ENCODE measurements at places on chromosomes 13 and 19.

DNA sequence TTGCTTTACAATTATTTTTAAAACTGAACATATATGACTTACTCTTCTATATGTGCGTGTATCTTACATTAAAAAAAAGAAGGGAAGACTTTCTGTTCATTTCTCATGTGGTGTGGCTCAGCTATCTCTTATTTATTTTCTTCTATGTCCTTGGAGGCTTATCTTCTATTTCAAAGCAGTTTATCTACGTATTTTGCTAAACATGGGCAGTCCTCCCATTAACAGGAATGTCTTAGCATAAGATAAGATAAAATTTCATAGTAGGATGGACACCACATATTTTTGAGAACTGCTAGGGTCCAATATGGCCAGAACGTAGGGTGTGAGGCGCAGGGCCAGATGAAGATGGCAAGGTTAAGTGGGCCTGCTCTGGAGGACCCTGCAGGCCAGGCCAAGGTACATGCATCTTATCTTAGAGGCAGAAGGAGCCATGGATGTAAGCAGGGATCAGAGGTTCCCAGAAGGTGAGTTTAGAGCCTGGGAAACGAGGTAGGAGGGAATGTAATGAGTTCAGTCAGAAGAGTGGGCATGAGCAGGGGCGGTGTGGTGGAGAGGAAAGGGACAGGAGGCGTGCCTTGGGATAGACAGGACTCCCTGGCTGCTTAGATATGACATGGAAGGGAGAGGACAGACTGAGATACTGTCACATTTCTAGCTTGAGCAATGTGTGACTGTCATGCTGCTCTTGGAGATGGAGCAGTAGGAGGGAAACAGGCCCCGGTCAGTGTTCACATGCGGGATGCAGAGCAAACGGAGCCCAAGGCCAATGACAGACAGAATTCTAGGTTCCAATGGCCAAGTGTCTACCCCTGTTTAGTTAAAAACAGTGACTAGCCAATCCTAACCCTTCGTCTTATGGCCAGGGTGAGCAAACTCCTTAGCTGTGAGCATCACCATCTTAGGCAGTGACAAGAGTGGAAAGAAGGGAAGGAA, 68.6 kb upstream of the MEDAG start:
- DNase-seq = no peak

DNA sequence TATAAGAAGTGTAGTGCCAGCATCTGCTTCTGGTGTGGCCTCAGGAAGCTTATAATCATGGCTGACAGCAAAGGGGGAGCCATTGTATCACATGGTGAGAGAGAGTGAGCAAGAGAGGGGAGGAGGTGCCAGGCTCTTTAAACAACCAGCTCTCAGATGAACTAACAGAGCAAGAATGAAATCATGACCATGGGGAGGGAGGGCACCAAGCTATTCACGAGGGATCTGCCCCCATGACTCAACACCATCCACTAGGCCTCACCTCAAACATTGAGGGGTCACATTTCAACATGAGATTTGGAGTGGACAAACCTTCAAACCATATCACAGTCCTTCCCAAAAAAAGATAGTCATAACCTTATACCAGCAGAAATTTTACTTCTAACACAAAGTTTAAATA, 174.0 kb downstream of the GPC5 start:
- no peak for DNase-seq

DNA sequence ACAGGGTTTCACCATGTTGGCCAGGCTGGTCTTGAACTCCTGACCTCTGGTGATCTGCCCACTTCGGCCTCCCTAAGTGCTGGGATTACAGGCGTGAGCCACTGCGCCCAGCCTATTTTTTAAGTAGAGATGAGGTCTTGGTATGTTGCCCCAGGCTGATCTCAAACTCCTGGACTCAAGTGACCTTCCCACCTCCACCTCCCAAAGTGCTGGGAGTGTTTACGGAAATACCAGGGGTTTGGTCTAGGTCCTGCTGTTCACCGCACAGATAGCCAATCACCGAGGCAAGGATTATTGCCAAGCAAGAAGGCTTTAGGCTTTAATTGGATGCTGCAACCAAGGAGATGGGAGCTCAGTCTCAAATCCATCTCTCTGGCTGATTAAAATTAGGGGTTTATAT, 11.6 kb downstream of the CLEC4G start:
- DNase-seq = no peak

GRCh38 chr13:48403151-48403631, 9.7 kb downstream of the LPAR6 start:
- no peak for DNase-seq

DNA sequence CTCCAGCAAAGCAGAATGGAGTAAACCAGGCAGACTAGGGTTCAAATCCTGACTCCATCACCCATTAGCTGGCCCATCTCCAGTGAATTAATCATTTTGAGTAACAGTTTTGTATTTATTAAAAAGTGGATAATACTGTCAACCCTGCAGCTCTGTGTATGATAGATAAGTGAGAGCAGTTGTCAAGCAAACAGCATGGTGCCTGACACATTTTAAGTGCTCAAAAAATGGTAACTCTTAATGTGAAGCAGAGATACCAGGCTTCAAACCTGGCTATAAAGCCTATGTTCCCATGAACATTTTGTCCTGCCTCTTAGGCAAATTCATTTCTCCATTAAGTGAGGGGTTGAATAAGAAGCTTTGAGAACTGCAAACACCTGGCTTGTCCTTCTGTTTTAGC, 409.6 kb downstream of the TBC1D4 start:
- DNase-seq = no peak

DNA sequence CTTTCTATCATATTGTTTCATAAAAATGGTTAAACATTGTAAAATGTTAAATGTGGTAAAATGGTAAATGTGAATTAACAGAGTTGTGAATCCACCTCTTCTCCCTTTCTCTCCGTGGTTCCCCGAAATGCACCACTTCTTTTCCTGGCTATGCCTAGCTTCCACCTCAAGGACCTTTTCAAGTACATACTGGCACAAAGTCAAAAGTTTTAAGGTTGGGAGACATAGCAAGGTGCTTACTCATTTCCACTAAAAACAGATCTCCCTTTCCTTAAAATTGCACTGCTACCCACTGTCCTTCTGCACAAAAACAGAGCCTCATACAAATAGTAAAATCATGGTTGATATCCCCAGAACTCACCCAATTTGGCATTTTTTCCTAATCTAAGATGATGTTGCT, 558.2 kb downstream of the SLITRK6 start:
- DNase-seq = peak; percentile 48

GRCh38 chr19:1025960-1026782, at the start of gene CNN2:
Gene CNN2, plus strand, starts transcription at chr19:1026608. Its CDS starts 54 bp downstream, at chr19:1026662.
- DNase-seq = peak; percentile 75

GRCh38 chr13:109144693-109145437, 515.5 kb downstream of the MYO16 start:
- DNase-seq = no peak

GRCh38 chr13:40439928-40440327, 226.5 kb downstream of the FOXO1 start:
- no peak for DNase-seq

GRCh38 chr13:68417801-68418200, 1187.7 kb upstream of the PCDH9 start:
- DNase-seq = no peak

GRCh38 chr19:10979951-10980381, 19.1 kb downstream of the SMARCA4 start:
- DNase-seq = no peak

GRCh38 chr19:33484226-33484774, 37.3 kb downstream of the PEPD start:
- DNase-seq = no peak

GRCh38 chr19:5717215-5717935, 2.6 kb downstream of the LONP1 start:
- no peak for DNase-seq

GRCh38 chr19:55494172-55494761, 6.0 kb downstream of the SSC5D start:
- no peak for DNase-seq

DNA sequence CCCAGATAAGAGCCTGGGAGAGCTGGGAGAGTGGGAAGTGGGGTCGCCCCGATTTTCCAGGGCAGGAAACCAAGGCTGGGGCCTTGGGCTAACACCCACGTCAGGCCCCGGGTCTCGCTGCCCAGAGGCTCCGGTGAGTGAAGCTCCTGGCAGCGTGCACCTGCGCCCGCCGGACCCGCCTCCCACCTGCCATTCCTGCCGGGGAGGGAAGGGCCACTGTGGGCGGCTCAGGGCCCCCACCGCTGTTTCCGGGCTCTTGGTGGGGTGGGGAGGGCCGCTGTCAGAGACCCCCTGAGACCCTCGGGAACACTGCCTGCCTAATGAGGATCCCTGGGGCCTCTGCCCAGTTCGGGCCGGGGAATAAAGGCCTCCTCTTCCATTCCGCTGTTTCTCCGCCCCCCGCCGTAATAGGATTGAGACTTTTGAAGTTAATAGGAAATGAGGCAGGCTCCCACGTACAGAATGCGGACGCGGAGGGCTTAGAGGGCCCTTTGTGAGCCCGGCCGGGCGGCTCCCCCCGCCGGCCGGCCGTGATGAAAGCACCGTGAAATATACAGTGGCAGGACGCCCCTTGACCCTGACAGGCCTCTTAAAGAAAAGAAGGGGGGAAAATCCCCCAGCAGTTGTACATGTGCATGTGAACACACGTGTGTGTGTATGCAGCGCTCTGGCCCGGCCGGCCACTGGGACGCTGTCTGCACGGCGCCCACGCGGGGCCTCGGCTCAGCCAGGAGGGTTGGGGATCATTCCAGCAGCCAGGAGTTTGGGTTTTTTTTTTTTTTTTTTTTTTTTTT, 33.2 kb downstream of the EFNA2 start:
- no peak for DNase-seq
